Adrenal gland (tissue), 19 donors: ENCODE measurements at places on chromosomes 6 and 20.
A peak's percentile ranks its signal among the peaks of the same experiment; 100 is the strongest.

- H3K27me3 ChIP-seq: no peaks in the 10 kb centered on the region
- no peak for DNase-seq
- H3K36me3 ChIP-seq: no peaks in the 10 kb centered on the region
- H3K27ac ChIP-seq: no peak overlapping the region
These were observed 52.4 kb downstream of the L3MBTL3 start for GRCh38 chr6:130070792-130071191.

DNA sequence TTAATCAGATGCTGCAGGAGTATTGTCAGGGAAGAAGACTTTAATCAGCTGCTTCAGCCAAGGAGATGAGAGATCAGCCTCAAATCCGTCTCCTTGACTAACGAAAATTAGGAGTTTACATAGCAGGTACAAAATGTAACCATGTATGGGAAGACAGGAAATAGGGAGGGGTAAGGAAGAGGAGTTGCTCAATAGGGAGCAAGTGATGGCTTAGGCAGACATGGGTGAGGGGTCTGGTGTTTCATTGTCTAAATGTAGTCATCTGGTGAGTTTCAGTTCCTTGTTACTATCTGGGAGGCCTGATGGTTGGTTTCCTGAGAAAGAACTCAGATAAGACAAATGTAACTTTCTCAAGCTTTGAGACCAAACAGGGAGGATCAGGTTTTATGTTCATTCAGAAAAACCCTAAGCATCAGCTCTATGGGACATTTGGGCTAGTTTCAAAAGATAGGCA, 217.3 kb upstream of the SULF2 start:
- H3K36me3 ChIP-seq: no peaks in the 10 kb centered on the region
- no peaks in the 10 kb centered on the region for H3K27me3 ChIP-seq
- no peak for DNase-seq
- no peak overlapping the region for H3K27ac ChIP-seq

DNA sequence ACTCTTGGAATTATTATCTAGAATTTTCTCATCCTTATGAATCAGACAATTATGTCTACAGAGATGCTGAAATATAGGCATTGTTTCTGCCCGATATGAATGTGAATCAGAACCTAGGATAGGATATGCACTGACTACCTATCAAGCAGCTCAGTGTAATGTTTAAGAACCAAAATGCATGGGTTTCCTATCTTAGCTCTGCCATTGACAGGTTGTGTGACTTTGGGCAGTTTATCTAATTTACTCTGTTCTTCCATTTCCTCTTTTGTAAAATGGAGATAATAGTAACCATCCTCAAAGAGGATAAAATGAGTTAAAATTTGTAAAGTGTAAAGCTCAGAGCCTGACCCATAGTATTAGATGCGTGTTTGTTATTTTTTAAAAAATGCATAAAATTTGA, 10.2 kb upstream of the AIG1 start:
- H3K36me3 ChIP-seq: no peaks in the 10 kb centered on the region
- no peaks in the 10 kb centered on the region for H3K27me3 ChIP-seq
- no peak overlapping the region for H3K4me3 ChIP-seq
- no peak for DNase-seq
- no peak overlapping the region for H3K27ac ChIP-seq

DNA sequence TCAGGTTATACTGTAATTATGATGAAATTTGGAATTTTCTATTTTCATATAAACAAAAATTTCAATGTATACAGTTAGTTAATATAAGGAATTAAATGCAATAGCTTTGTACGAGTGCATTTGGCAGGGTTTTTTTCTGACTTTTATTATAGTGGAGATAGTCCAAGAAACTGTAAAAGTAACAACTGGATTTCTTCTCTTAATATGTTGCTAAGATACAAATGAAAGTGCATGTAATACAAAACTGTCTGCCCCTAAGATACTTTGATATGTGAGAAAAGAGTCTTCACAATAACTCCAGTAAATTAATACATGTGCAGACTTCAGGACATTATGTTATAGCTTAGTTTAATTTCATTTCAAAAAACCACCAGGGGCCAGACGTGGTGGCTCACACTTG, 721.4 kb downstream of the CBLN4 start:
- no peaks in the 10 kb centered on the region for H3K36me3 ChIP-seq
- H3K4me1 ChIP-seq: no peaks in the 10 kb centered on the region
- no peak overlapping the region for H3K27ac ChIP-seq
- no peak for DNase-seq
- H3K27me3 ChIP-seq: no peaks in the 10 kb centered on the region

- H3K27ac ChIP-seq: no peak overlapping the region
- no peak for DNase-seq
- no peaks in the 10 kb centered on the region for H3K4me1 ChIP-seq
- H3K27me3 ChIP-seq: no peaks in the 10 kb centered on the region
These were observed 150.4 kb downstream of the RNGTT start for GRCh38 chr6:88813045-88813444.

GRCh38 chr6:46002264-46002663, 13.4 kb downstream of the CLIC5 start:
- no peaks in the 10 kb centered on the region for H3K36me3 ChIP-seq
- H3K4me3 ChIP-seq: no peak overlapping the region
- no peaks in the 10 kb centered on the region for H3K4me1 ChIP-seq
- no peak for DNase-seq

DNA sequence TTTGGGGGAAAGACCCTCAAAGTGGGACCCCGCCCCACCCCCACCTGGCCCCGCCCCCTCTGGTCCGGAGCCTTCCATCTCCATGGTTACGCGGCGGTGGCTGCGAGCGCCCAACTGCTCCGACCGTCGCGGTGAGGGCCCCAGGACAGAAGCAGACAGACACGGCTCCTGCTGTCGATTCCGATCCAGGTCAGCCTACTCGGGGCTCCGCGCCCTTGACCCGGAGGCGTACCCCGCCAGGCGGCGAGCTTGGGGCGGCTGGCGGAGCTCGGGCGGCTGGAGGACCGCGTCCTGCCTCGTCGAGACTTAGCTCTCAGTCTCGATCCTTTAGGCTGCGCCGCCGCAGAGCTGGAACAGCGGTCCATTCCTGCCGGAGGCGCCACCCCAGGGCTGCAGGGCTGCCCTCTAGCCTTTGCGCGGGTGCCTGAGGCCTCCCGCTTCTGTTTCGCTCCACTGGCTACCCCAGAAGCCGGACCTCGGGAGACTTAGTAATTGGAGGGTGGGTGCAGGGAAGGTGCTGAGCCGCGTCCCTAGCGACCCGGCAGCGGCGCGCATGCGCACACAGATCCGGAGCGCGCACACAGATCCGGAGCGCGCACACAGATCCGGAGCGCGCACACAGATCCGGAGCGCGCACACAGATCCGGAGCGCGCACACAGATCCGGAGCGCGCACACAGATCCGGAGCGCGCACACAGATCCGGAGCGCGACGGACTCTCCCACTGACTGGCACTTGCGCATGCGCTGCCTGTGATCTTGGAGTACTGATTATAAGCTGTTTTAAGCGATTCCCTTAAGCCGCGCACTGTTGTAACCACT, at the start of gene CFAP206:
Gene CFAP206, plus strand, starts transcription at position 72 of the 820 bp plus-strand sequence. CDS start 1,868 bp downstream, outside the sequence.
- H3K36me3 ChIP-seq: no peaks in the 10 kb centered on the region
- H3K27ac ChIP-seq: peak within 1 kb of the TSS; percentile 69
- no peaks in the 10 kb centered on the region for H3K27me3 ChIP-seq
- no peaks in the 10 kb centered on the region for H3K4me1 ChIP-seq
- peak; percentile 81 for DNase-seq
- peak within 1 kb of the TSS; percentile 97 for H3K4me3 ChIP-seq

DNA sequence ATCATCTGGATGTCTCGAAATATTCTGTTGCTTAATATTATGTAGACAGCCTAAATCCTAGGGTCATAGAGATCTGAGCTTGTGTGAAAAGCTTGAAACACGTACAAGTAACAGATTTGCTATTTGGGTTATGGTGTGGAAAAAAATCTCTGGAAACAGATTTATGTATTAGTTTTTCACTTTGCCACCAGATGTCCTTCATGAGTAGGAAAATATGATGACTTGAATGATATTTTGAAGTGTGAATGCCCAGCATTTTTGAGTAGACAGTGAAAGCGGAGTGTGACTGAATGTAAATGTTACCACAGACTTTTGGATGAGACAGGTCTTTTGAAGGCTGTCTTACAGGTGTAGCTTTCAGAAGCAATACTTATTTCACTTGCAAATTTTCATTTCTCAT, 4.2 kb upstream of the BMP6 start:
- no peak overlapping the region for H3K27ac ChIP-seq
- no peak overlapping the region for H3K4me3 ChIP-seq
- no peak for DNase-seq
- peaks cover 6% of the 10 kb centered on the region for H3K27me3 ChIP-seq
- no peaks in the 10 kb centered on the region for H3K36me3 ChIP-seq
- H3K4me1 ChIP-seq: peaks cover 5% of the 10 kb centered on the region

- no peak overlapping the region for H3K4me3 ChIP-seq
- H3K27me3 ChIP-seq: no peaks in the 10 kb centered on the region
- H3K27ac ChIP-seq: no peak overlapping the region
- no peak for DNase-seq
These were observed 323.9 kb downstream of the LAMA2 start for GRCh38 chr6:129206821-129207220.

DNA sequence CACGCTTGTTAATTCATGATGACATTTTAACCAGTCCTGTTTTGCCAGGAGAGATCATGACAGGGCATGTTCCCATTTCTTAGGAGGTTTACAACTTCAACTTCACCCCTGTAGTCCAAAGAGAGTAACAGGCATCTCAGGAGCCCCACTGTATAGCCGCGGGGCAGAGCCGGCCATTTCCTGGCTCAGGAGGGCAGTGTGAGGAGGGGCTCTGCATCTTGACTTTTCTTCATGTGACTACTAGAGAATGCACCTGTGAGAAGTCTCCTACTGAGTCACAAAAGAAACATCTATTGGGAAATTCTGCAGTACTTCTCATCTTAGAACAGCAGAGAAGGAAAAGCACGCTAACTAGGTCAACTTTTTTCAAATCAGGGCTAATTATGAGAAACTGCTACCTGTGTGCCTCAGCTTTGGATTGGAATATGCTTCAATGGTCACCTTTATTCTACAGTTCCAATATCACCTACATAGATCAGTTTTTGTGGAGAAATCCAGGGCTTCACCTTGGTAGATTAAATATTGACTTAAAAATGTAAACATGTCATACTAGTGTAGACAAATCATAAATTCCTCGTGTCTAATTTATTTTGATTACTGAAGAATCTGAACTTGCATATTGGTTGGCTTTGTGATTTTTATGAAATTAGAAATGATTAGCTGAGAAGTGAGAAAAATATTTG, 28.6 kb upstream of the SIM1 start:
- H3K27me3 ChIP-seq: no peaks in the 10 kb centered on the region
- H3K36me3 ChIP-seq: no peaks in the 10 kb centered on the region
- H3K4me3 ChIP-seq: no peak overlapping the region

DNA sequence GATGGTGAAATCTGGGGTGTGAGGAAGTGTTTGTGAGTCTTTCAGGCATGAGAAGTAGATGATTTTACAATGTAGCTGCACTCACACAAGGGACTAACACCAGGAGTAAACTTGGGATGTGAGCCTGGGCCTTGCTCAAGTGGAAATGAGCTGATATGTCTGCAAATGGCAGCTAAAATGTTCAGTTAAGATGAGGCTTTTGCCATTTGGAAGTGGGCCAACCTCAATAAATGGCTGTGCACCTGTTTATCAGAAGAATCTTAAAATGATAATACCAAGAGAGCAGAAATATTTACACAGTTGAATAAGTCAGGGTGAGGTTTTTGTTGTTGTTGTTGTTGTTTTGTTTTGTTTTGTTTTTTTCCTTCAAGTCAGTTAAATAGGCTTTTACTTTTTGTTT, 25.7 kb upstream of the KLHL31 start:
- no peaks in the 10 kb centered on the region for H3K27me3 ChIP-seq
- DNase-seq: no peak
- no peak overlapping the region for H3K27ac ChIP-seq
- no peaks in the 10 kb centered on the region for H3K36me3 ChIP-seq
- no peaks in the 10 kb centered on the region for H3K4me1 ChIP-seq
- no peak overlapping the region for H3K4me3 ChIP-seq

DNA sequence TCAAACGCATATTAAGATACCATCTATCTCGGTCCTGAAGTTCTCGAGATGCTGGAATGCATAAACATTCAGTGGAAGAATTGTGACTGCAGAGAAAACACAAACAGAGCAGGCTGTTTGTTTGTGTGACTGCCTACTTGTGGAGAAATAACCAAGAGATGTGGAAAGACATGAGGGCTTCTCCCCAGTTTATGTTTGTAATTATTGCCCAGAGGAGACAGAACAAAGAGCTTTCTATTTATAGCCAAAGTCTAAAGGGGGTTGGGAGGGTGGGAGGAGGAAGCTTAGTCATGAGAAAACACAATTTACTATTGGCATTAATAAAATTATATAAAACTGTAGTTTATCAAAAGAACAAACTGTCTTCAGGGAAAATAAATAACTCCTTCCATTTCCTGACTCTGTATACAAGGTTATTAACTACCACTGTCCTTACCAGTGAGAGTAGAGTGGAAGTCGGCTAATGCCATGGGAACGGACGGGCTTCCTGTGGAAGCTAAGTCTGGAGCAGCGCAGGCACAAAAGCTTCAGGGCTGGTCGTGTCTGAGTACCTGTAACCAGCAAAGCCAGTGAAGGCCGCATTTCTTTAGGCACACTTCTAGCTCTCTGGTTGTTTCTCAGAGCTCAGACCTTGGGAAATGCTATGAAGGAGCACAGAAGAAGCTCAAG, 200.2 kb upstream of the SUPT3H start:
- no peaks in the 10 kb centered on the region for H3K4me1 ChIP-seq
- H3K36me3 ChIP-seq: no peaks in the 10 kb centered on the region
